ENCODE measurements at places on chromosomes 12 and 14. TPM values are rescaled to one million over a fixed set of nuclear protein-coding genes. Genes with fewer than 3 reads are reported as not detected.

GRCh38 chr12:125220404-125221273 lies 155.4 kb downstream of the AACS start:
- no peak for DNase-seq

DNA sequence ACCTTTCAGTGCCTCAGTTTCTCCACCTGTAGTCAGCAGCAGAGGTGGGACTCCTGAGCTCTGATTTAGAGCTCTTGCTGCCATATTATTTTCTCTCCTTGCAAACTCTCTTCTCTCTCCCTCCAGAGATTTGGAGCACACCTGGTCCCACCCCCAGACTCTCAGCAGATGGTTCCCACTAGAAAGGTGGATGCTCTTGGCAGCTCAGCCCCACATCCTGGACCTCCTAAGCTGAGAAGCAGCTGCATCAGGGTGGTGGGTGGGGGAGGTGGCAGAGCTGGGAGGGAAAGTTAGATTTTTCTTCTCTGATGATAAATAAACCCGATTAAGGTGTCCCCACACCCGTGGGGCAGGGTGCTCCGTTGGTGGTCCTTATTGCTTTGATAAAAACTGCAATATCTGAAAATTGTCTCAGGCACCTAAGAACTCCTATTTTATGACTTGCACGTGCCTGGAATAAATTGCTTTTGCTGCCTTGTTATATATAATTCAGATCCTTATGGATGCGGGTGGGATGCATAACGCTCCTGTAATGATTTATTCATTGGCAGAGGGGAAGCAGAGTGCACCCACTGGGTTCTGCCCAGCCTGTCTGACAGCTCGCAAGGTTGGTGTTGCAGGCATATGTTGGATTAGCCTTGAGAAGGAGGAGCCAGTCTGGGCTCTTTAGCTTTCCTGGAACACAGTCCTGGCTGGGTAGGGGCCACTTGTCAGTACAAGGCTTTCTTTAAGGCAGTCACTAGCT lies 214.2 kb downstream of the SUDS3 start:
- no peak for DNase-seq

The PLEK2 gene
- total RNA-seq, result 0.67 TPM

The R3HDM2 gene
- total RNA-seq, result 85.9 TPM

DNA sequence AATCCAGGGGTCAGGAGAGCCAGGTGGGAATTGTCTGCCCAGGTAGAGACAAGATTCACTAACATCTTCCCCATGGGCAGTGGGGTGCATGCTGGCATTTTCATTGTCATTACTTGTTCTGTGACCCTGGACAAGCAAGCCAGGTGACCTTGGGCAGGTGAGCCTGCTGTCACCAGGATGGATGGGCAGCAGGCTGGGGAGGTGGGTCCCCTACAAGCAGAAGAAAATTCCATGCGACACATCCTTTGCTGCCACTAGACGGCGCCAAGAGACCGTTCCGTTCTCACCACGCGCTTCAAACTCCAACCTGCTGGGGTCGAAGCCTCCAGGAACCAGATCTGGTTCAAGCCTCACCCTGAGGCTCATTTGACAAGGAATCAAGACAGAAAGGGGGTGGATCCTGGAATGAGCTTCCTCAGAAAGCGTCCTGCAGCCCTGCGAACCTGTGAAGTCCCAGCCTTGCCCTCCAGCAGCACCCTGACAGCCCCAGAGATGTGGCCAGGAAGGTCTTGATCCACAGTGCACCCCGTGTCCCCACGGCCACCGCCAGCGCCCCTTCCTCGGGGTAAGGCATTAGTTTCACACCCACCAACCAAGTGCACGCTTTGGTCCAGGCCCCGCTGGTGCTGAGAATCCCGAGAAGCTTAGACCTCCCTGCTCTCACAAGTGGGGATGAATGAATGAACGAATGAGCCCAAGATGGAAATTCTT lies 3.2 kb upstream of the DYNC1H1 start:
- DNase-seq, result peak; percentile 61

The PPP1R3E gene
- total RNA-seq, result 8.4 TPM

The TMEM229B gene
- total RNA-seq, result 1.8 TPM
